Activated CD8-positive, alpha-beta T cell treated with anti-CD3 and anti-CD28 coated beads for 36 hours (primary cell): ENCODE measurements at places on chromosomes 7 and 10. TPM values are rescaled to one million over a fixed set of nuclear protein-coding genes. Genes with fewer than 3 reads are reported as not detected.

- peaks cover 10% of the 10 kb centered on the region for H3K27me3 ChIP-seq
- no peak overlapping the region for H3K27ac ChIP-seq
- H3K4me1 ChIP-seq = no peaks in the 10 kb centered on the region
- H3K4me3 ChIP-seq = no peak overlapping the region
These were observed 755.2 kb upstream of the SORCS1 start for GRCh38 chr10:107919626-107920235.

DNA sequence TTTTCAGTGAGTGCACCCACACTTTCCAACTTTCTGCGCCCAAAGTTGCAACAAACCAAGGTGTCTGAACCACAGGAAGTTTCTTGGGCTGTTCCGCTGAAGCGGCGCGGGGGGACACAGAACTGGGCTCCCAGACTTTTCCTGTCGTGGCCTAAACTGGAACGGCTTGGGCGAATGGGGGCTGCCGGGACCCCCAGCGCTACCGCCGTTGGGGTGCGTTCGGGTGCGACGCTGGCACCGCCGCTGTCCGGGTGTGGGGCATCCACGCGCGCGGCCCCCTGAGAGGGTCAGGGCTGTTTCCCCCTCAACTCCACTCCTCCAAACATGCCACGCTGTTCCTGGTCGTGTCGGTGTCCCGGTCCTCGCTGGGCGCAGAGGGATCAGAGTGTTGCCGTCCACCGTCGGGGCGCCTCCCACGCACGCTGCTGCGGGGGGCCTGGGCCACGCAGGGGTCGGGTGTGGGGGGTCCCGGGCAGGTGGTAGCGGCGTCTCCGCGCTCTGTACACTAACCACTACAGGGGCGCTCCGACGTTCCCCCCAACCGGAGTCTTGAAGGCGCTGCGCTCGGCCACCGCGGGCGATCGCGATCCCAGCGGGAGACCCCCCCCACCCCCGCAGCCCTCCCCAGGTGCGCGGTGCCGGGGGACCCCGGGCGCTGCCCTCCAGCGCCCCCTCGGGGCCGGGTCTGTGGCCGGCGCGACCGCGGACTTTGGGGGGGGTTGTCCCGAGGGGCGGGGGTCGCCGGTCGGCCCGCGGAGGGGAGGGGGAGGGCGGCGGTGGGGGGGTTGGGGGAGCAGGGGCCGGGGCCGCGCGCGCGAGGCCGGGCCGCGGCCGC is 2.2 kb upstream of the CUX1 start:
- H3K4me3 ChIP-seq = peak overlapping the region; percentile 82
- peak overlapping the region; percentile 83 for H3K27ac ChIP-seq
- DNase-seq = peak; percentile 62

- no peaks in the 10 kb centered on the region for H3K27me3 ChIP-seq
- peaks cover 5% of the 10 kb centered on the region for H3K36me3 ChIP-seq
- peaks cover 30% of the 10 kb centered on the region for H3K4me1 ChIP-seq
- DNase-seq = no peak
- no peak overlapping the region for H3K4me3 ChIP-seq
- H3K27ac ChIP-seq = no peak overlapping the region
These were observed 2.9 kb upstream of the OSBPL3 start for GRCh38 chr7:24982917-24983316.

GRCh38 chr10:17216217-17216900 is 11.7 kb upstream of the VIM start:
- peak overlapping the region; percentile 32 for H3K4me3 ChIP-seq
- H3K4me1 ChIP-seq = peaks cover 55% of the 10 kb centered on the region
- peak; percentile 54 for DNase-seq
- H3K27ac ChIP-seq = peak overlapping the region; percentile 95

GRCh38 chr7:55427800-55428199 is 62.7 kb downstream of the LANCL2 start:
- DNase-seq = no peak
- H3K4me3 ChIP-seq = no peak overlapping the region
- H3K27me3 ChIP-seq = no peaks in the 10 kb centered on the region
- peak overlapping the region; percentile 18 for H3K27ac ChIP-seq
- H3K4me1 ChIP-seq = peaks cover 12% of the 10 kb centered on the region

DNA sequence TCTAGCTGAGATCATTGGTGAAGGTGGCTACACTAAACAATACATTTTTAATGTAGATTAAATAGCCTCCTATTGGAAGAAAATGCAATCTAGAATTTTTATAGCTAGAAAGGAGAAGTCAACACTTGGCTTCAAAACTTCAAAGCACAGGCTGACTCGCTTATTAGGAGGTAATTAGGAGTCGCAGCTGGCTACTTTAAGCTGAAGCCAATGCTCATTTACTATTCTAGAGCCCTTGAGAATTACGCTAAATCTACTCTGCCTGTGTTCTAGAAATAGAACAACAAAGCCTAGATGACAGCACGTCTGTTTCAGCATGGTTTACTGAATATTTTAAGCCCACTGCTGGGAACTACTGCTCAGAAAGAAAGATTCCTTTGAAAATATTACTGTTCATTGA is 101.6 kb upstream of the EEPD1 start:
- DNase-seq = no peak
- H3K36me3 ChIP-seq = no peaks in the 10 kb centered on the region
- H3K4me1 ChIP-seq = no peaks in the 10 kb centered on the region
- H3K27me3 ChIP-seq = peaks cover 2% of the 10 kb centered on the region
- H3K27ac ChIP-seq = no peak overlapping the region

Gene TEX36
- total RNA-seq = not detected
